ENCODE measurements at places on chromosomes 13 and 19. TPM values are rescaled to one million over a fixed set of nuclear protein-coding genes. Genes with fewer than 3 reads are reported as not detected.

DNA sequence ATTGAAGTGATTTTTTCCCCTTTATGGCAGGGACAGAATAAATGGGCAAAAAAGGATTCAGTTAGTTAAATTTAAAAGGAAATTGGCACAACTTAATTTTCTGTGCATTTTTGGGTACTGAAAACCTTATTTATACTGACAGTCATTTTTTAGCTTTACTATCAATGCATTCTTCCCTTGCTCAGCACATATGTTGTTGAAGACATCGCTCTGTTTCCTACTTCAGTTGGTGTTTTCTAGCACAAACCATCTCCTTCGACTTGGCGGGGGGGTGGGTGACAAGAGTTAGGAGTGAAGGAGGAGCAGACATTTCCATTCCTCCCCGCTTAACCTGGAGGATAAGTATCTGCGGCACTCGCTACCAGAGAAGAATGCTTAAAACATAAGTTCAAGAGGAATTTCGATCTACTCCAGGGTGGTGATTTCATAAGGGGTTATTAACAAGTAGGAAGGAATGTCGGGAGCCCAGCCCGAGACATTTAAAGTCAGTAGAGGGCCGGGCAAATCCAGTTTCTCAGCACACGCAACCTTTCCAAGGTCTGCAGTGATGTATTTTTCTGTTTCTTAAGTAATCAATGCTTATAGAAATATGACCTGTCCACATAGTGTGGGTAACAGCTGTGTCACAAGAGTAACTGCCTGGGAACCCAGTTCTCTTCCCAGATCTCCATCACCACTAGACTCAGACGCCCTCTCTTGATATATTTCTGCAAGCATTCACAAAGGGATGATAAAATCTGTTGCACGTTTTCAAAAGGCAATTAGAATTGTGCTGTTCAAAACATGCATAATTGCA is 525.8 kb downstream of the MYO16 start:
- no peaks in the 10 kb centered on the region for H3K27me3 ChIP-seq
- no peaks in the 10 kb centered on the region for H3K36me3 ChIP-seq
- H3K27ac ChIP-seq: peak overlapping the region; percentile 57
- no peak for DNase-seq
- peaks cover 25% of the 10 kb centered on the region for H3K4me1 ChIP-seq

DNA sequence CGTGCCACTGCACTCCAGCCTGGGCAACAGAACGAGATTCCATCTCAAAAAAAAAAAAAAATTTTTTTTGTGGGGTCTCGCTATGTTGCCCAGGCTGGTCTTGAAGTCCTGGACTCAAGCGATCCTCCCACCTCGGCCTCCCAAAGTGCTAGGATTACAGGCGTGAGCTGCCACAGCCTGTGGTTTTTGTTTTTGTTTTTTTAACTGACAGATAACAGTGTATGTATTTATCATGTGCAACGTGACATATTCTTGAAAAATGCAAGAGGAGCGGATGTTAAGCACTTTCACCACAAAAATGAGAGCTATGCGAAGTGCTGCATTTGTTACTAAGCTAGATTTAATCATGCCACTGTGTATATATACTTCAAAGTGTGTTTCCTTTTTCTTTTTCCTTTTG is 49.0 kb downstream of the ARHGEF18 start:
- no peak overlapping the region for H3K27ac ChIP-seq
- H3K4me3 ChIP-seq: no peak overlapping the region
- H3K27me3 ChIP-seq: no peaks in the 10 kb centered on the region
- peaks cover 4% of the 10 kb centered on the region for H3K36me3 ChIP-seq
- no peak for DNase-seq
- peaks cover 41% of the 10 kb centered on the region for H3K4me1 ChIP-seq

DNA sequence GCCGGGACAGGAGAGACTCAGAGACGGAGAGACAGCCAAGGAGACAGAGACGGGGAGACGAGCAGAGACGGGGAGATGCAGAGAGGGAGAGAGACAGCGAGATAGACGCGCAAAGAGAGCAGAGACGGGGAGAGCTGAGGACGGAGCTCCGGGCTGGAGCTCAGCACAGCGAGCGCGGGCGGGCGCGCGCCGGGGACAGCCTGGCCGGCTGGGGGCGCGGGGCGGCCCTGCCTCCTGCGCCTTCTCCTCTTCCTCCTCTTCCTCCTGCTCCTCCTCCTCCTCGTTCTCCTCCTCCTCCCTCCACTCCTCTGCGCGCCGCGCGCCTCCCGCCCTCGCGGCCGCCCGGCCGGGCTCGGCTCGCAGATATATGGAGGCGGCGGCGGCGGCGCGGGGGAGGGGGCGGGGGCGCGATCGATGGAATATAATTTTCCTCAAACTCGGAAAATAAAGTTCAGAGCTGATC is at the start of gene ERFL:
Gene ERFL, minus strand, starts transcription at position 229 of the 463 bp plus-strand sequence. CDS start 15,530 bp downstream, outside the sequence.
- H3K27ac ChIP-seq: no peak within 1 kb of the TSS
- no peaks in the 10 kb centered on the region for H3K36me3 ChIP-seq
- no peaks in the 10 kb centered on the region for H3K4me1 ChIP-seq
- peaks cover 75% of the 10 kb centered on the region for H3K27me3 ChIP-seq

Gene CLC
- not detected for total RNA-seq

Gene ZNF878
- not detected for total RNA-seq

GRCh38 chr13:49108196-49108595 is 111.9 kb upstream of the MLNR start:
- no peak for DNase-seq
- H3K36me3 ChIP-seq: no peaks in the 10 kb centered on the region
- no peaks in the 10 kb centered on the region for H3K27me3 ChIP-seq
- peaks cover 25% of the 10 kb centered on the region for H3K4me1 ChIP-seq
- H3K27ac ChIP-seq: no peak overlapping the region

DNA sequence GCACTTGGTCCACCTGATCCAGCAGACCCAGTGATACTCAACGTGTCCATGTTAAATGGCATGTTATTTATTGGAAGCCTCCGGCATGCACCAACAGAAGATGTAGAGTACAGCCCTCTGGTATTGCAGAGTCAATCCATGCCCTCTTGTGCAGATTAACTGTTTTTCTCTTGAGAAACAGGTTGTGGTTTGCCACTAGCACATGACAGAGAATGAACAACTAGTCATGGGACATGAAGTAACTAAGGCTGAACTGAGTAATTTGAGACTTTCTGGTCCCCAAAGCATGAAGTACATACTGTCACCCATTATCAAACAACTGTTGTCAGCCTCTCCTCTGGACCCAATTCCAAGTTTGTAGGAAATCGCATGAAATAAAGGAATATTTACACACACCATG is 3.2 kb downstream of the ZNF562 start:
- H3K27ac ChIP-seq: no peak overlapping the region
- H3K36me3 ChIP-seq: peaks cover 8% of the 10 kb centered on the region
- no peak overlapping the region for H3K4me3 ChIP-seq
- DNase-seq: no peak

GRCh38 chr19:10988921-10989320 is 28.1 kb downstream of the SMARCA4 start:
- H3K27ac ChIP-seq: no peak overlapping the region
- no peaks in the 10 kb centered on the region for H3K4me1 ChIP-seq
- no peaks in the 10 kb centered on the region for H3K27me3 ChIP-seq

DNA sequence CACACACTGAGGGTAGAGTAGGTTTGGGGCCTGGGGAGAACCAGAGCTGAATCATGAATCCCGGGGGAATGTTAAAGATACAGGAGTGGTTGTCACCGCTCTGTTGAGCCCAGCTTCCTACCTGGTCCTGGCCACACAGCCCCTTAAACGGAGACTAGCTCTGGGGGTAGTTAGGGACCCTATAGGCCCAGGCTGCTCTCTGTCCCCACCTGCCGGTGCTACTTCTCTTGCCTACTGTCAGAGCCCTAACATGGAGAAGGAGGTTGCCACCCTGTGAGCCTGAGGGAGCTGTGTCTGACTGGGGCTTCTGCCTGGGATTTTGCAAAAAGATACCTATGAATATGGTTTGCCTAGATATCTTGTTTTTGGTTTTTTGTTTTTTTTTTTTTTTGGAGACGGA is 36.6 kb upstream of the ZNF429 start:
- H3K27me3 ChIP-seq: peaks cover under 1% of the 10 kb centered on the region
- H3K4me1 ChIP-seq: no peaks in the 10 kb centered on the region
- H3K27ac ChIP-seq: no peak overlapping the region
- DNase-seq: no peak
- H3K36me3 ChIP-seq: no peaks in the 10 kb centered on the region

- H3K27me3 ChIP-seq: peaks cover 77% of the 10 kb centered on the region
- DNase-seq: no peak
- no peaks in the 10 kb centered on the region for H3K36me3 ChIP-seq
These were observed 2.1 kb downstream of the SOX21 start for GRCh38 chr13:94710065-94710781.

Gene CEACAM7
- 1.1 TPM for total RNA-seq

Gene PDX1
- not detected for total RNA-seq

Gene MAST1
- 3.3 TPM for total RNA-seq

- H3K36me3 ChIP-seq: no peaks in the 10 kb centered on the region
- no peak overlapping the region for H3K27ac ChIP-seq
- no peak for DNase-seq
- H3K27me3 ChIP-seq: no peaks in the 10 kb centered on the region
These were observed 30.2 kb downstream of the NLRP4 start for GRCh38 chr19:55866521-55866920.

- no peaks in the 10 kb centered on the region for H3K27me3 ChIP-seq
- H3K36me3 ChIP-seq: no peaks in the 10 kb centered on the region
- H3K4me3 ChIP-seq: no peak overlapping the region
- peaks cover 7% of the 10 kb centered on the region for H3K4me1 ChIP-seq
- H3K27ac ChIP-seq: no peak overlapping the region
These were observed 510.5 kb downstream of the IRS2 start for GRCh38 chr13:109275852-109276251.

GRCh38 chr19:1503089-1503924 is 9.5 kb downstream of the ADAMTSL5 start:
- peaks cover 32% of the 10 kb centered on the region for H3K27me3 ChIP-seq
- H3K27ac ChIP-seq: no peak overlapping the region
- H3K36me3 ChIP-seq: no peaks in the 10 kb centered on the region
- peaks cover 15% of the 10 kb centered on the region for H3K4me1 ChIP-seq

DNA sequence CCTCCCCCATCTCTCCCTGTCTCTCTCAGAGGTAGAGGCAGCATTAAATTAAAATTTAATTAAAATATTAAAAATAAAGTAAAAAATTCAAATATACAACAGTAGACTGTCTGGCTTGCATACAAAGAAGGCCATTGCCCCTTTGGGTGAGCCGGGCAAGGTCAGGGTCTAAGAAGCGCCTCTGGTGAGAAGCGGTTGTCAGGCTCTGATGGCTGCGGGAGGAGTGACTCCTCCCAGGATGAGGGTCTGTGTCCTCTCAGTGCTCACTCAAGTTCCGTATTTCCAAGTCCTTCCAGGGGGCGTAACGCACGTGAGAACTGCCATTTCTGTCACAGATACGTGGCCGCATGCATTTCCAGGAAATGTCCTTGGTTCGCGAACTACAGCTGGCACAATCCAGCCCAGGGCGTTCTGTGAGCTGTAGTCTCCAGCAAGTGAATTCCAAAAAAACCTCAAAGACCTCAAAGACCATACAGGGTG is 737 bp upstream of the ZNF181 start:
- peaks cover 23% of the 10 kb centered on the region for H3K4me1 ChIP-seq
- peak; percentile 75 for DNase-seq
- peak overlapping the region; percentile 90 for H3K4me3 ChIP-seq

Gene KANK3
- 6.5 TPM for total RNA-seq

- H3K27ac ChIP-seq: peak overlapping the region; percentile 0
- peak; percentile 86 for DNase-seq
- H3K4me3 ChIP-seq: no peak overlapping the region
- no peaks in the 10 kb centered on the region for H3K4me1 ChIP-seq
- no peaks in the 10 kb centered on the region for H3K36me3 ChIP-seq
- H3K27me3 ChIP-seq: no peaks in the 10 kb centered on the region
These were observed 23.8 kb downstream of the TEX101 start for GRCh38 chr19:43438291-43439031.

GRCh38 chr13:30499338-30499737 is 33.6 kb upstream of the HMGB1 start:
- H3K27ac ChIP-seq: no peak overlapping the region
- no peaks in the 10 kb centered on the region for H3K27me3 ChIP-seq
- H3K4me3 ChIP-seq: no peak overlapping the region
- no peaks in the 10 kb centered on the region for H3K36me3 ChIP-seq
- DNase-seq: no peak
- H3K4me1 ChIP-seq: no peaks in the 10 kb centered on the region

DNA sequence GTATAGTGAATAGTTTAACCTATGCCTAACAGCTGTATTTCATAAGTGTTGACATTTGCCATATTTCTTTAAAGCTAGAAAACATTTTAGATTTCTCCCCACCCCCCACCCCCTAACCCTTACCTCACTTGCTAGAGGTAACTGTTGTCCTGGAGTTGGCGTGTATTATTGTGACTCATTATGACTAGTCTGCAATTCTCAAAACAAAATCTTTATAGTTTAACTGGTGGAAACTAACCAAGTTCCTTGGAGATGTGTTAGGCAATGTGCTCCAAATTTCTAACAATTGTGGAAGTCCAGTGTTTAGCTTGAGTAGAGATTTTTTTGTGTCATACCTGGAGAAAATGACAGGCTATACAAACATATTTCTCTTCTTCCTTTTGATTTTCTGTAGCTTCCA is 38.0 kb downstream of the KCTD4 start:
- H3K4me3 ChIP-seq: no peak overlapping the region
- H3K27ac ChIP-seq: peak overlapping the region; percentile 68
- no peaks in the 10 kb centered on the region for H3K4me1 ChIP-seq
- H3K27me3 ChIP-seq: no peaks in the 10 kb centered on the region

Gene PODNL1
- not detected for total RNA-seq

- no peaks in the 10 kb centered on the region for H3K27me3 ChIP-seq
- no peak overlapping the region for H3K4me3 ChIP-seq
These were observed 37.7 kb upstream of the MCF2L start for GRCh38 chr13:112931028-112931934.

Gene DLL3
- total RNA-seq: not detected

All from sigmoid colon (tissue), 7 donors.